Liver (tissue), 10 donors: ENCODE measurements at places on chromosomes 7 and 10. TPM values are rescaled to one million over a fixed set of nuclear protein-coding genes. Genes with fewer than 3 reads are reported as not detected.

Gene CYP2C8
- polyA plus RNA-seq = 826 TPM

Gene LRRC4
- 0.54 TPM for polyA plus RNA-seq

Gene GRID2IP
- polyA plus RNA-seq = not detected

Gene METTL27
- 1.7 TPM for polyA plus RNA-seq

Gene CALHM2
- polyA plus RNA-seq = 5.0 TPM

Gene PTPN20
- polyA plus RNA-seq = 0.60 TPM

Gene FAM180A
- 4.1 TPM for polyA plus RNA-seq

Gene HIPK2
- 15.1 TPM for polyA plus RNA-seq

Gene DOCK1
- 3.8 TPM for polyA plus RNA-seq

Gene PRKG1
- polyA plus RNA-seq = 0.46 TPM

DNA sequence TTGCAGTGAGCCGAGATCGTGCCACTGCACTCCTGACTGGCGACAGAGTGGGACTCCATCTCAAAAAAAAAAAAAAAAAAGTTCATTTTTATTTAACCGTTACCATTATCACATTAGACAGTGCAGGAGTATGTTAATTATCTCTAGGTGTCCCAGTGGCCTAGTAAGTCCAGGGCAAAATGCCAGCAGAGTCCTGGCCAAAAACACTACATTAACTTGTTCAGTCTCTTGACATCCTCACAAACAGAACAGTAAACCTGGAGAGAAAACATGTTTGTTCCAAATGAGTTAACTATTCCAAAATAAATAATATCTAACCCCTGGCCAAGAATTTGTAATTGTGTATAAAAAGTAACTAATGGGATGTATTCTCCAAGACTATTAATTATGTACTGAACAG lies 43.2 kb downstream of the PTPRZ1 start:
- H3K36me3 ChIP-seq = no peaks in the 10 kb centered on the region
- DNase-seq = no peak
- no peaks in the 10 kb centered on the region for H3K4me1 ChIP-seq

DNA sequence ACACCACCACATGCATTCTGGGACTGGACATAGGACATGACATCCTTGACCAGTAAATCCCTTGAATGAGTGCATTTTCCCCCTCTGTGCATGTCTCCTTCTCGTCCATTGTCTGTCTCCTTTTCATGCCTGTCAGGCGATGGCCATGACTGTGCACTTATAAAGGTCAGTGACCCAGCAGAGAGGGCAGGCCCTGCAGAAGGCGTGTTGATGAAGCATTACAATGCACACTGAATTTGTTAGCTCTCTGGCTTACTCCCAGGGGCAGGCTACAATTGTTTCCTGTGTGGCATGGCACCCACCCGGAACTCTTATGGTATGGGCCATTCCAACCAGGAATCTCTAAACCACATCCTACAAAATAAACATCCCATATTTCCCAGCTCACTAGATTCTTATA lies 71.1 kb downstream of the SAMD9 start:
- H3K27me3 ChIP-seq = no peaks in the 10 kb centered on the region
- H3K4me1 ChIP-seq = no peaks in the 10 kb centered on the region
- H3K36me3 ChIP-seq = no peaks in the 10 kb centered on the region

GRCh38 chr7:127885843-127886242 lies 145.4 kb downstream of the LRRC4 start:
- H3K36me3 ChIP-seq = peaks cover 12% of the 10 kb centered on the region
- no peak overlapping the region for H3K27ac ChIP-seq
- peak; percentile 52 for DNase-seq
- no peak overlapping the region for H3K4me3 ChIP-seq
- no peaks in the 10 kb centered on the region for H3K4me1 ChIP-seq

DNA sequence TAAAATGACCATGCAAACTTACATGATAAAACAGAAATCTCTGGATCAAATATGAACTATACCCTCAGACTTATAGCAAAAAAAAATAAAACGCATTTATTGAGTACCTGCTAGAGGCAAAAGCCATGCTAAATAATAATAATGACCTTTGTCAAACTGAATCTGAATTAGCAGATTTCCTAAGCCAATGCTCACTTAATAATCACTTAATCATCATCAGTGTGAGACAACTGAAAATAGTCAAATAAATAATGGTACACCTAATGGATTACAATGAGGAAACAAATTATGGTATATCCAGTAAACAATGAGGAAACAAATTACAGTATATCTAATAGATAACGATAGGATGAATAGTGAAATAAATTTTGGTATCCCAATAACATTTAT lies 37.6 kb downstream of the COL1A2 start:
- no peak for DNase-seq
- no peak overlapping the region for H3K27ac ChIP-seq
- no peaks in the 10 kb centered on the region for H3K27me3 ChIP-seq
- no peak overlapping the region for H3K4me3 ChIP-seq
- no peaks in the 10 kb centered on the region for H3K4me1 ChIP-seq

DNA sequence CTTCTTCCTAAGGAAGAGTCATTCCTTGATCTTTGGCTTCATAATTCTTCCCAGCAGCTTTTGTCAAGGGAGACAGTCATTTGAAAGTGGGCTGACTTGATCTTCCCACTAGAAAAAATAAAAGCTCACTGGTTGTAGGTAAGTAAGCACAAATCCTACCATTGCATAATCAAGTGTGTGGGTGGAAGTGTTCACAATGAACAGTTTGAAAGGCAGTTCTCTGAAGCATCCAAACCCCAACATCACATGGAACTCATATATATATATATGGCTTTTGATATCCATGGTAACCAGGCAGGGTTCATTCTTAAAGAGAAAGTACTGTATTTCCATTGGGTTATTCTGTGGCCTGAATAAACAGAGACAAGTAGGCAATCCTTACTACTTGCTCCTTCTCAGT lies 51.6 kb downstream of the ARMH3 start:
- H3K4me3 ChIP-seq = no peak overlapping the region
- peaks cover 32% of the 10 kb centered on the region for H3K36me3 ChIP-seq
- H3K27ac ChIP-seq = no peak overlapping the region
- peaks cover 1% of the 10 kb centered on the region for H3K4me1 ChIP-seq
- no peaks in the 10 kb centered on the region for H3K27me3 ChIP-seq
- no peak for DNase-seq

DNA sequence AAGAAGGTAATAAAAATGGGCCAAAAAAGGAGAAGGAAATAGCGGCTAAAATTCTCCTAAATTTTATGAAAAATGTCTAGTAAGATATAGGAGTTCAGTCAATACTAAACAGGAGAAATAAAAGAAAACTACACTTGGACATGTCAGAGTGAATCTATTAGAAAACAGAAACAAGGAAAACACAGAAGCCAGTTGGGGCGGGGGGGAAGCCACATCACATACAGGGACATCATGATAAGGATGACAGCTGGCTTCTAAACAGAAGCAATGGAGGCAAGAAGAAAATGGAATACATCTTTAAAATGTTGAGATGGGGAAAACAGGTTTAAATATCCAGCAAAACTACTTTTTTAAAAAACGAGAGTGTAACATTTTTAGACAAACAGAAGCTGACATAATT lies 77.8 kb downstream of the CUBN start:
- H3K4me3 ChIP-seq = no peak overlapping the region
- H3K36me3 ChIP-seq = no peaks in the 10 kb centered on the region
- H3K27me3 ChIP-seq = no peaks in the 10 kb centered on the region
- no peak overlapping the region for H3K27ac ChIP-seq
- H3K4me1 ChIP-seq = no peaks in the 10 kb centered on the region

DNA sequence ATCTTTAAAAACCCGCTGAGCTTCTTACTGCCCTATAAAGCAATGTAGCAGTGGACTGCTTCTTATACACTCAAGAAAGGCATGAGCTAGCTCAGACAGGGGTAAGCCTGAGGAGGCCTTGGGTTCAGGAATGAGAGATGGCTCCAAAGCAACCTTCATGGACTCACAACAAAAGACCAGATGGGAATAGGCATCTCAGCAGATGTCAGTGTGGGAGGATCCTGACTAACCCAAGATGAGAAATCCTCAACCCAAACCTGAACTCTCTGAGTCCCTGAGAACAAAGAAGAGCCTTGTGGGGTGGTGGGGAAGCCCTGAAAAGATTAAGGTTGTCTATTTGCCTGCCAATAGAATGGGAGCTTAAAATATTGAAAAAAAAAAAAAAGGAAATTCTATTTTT lies 807.4 kb downstream of the KCNMA1 start:
- no peak for DNase-seq
- H3K36me3 ChIP-seq = no peaks in the 10 kb centered on the region
- H3K4me3 ChIP-seq = no peak overlapping the region
- H3K4me1 ChIP-seq = no peaks in the 10 kb centered on the region

- no peak overlapping the region for H3K4me3 ChIP-seq
- H3K27ac ChIP-seq = no peak overlapping the region
- no peaks in the 10 kb centered on the region for H3K4me1 ChIP-seq
- no peak for DNase-seq
Measured at GRCh38 chr7:107304636-107305035, 135.8 kb downstream of the HBP1 start.

GRCh38 chr7:155846156-155846555 lies 33.9 kb upstream of the SHH start:
- H3K4me3 ChIP-seq = no peak overlapping the region
- H3K36me3 ChIP-seq = no peaks in the 10 kb centered on the region
- no peak overlapping the region for H3K27ac ChIP-seq
- no peaks in the 10 kb centered on the region for H3K4me1 ChIP-seq

- H3K4me3 ChIP-seq = peak overlapping the region; percentile 83
- peak overlapping the region; percentile 99 for H3K27ac ChIP-seq
- H3K27me3 ChIP-seq = no peaks in the 10 kb centered on the region
- no peak for DNase-seq
Measured at GRCh38 chr7:123749537-123749857, 694 bp upstream of the WASL start.

DNA sequence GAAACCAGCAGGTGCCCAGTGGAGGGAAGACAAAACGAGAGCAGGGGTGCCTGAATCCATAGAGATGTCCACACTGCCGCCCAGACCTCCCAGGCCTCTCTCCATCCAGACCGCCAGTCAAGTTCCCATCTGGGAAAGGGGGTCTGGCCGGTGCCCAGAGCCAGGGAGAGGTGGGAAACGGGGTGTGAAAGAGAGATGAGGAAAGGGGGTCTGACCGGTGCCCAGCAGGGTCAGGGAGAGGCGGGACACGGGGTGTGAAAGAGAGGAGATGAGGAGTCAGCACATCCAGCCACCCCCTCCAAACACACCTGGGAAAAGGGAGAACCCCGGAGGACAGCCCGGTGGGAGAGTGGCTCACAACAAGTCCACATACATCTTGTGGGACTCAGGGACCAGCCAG lies 185.8 kb downstream of the PTPRN2 start:
- H3K4me3 ChIP-seq = no peak overlapping the region
- H3K4me1 ChIP-seq = no peaks in the 10 kb centered on the region
- no peaks in the 10 kb centered on the region for H3K36me3 ChIP-seq
- H3K27me3 ChIP-seq = no peaks in the 10 kb centered on the region
- DNase-seq = no peak

DNA sequence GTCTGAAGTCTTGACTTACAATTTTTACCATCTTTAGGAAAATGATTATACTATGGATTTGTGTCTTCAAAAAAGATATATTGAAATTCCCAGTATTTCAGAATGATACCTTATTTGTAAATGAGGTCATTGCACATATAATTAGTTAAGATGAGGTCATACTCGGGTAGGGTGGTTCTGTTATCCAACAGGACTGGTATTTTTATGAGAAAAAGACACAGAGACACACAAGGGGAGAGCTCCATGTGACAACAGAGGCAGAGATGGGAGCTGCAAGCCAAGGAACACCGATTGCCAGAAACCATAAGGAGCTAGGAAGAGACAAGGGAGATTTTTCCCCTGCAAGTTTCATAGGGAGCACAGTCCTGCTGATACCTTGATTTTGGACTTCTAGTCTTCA lies 356.9 kb downstream of the ARL4A start:
- H3K27ac ChIP-seq = no peak overlapping the region
- H3K36me3 ChIP-seq = no peaks in the 10 kb centered on the region
- H3K4me1 ChIP-seq = no peaks in the 10 kb centered on the region
